ENCODE measurements at places on chromosomes 5 and 9.

GRCh38 chr9:36485647-36486328 lies 85.7 kb upstream of the RNF38 start:
- peak; percentile 27 for DNase-seq

DNA sequence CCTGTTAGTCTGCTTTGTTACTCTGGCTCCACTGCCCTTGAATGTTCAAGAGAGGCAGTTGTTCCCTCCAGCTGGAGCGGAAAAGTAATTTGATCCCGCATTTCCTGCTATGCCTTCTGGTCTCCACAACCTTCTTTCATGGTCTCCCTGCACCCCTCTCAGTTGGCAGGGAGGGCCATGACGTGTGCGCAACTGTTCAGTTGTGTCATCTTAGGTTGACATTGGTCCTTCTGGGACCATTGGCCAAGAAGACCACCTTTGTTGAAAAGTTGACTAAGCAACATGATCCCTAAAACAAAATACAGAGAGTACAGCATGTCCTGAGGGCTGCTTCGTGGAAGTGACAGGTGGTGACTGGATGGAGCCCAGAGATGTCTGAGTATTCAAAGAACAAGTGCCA lies 192.5 kb upstream of the TUT7 start:
- DNase-seq = no peak

GRCh38 chr5:148949841-148950470 lies 112.9 kb downstream of the SH3TC2 start:
- no peak for DNase-seq

GRCh38 chr5:173794901-173795416 lies 93.2 kb upstream of the CPEB4 start:
- DNase-seq = no peak

GRCh38 chr5:68711293-68712200 lies 382.3 kb upstream of the SLC30A5 start:
- no peak for DNase-seq

GRCh38 chr5:111511831-111512374 lies 432 bp downstream of the STARD4 start:
- DNase-seq = peak; percentile 52

- no peak for DNase-seq
These were observed 142.9 kb upstream of the POU5F2 start for GRCh38 chr5:93884254-93884653.

Measured in hematopoietic multipotent progenitor cell treated with erythropoietin and hydrocortisone succinate and interleukin-3 and kit ligand, for 6 days (in vitro differentiated cells).